ENCODE measurements at places on chromosomes 4 and X.

DNA sequence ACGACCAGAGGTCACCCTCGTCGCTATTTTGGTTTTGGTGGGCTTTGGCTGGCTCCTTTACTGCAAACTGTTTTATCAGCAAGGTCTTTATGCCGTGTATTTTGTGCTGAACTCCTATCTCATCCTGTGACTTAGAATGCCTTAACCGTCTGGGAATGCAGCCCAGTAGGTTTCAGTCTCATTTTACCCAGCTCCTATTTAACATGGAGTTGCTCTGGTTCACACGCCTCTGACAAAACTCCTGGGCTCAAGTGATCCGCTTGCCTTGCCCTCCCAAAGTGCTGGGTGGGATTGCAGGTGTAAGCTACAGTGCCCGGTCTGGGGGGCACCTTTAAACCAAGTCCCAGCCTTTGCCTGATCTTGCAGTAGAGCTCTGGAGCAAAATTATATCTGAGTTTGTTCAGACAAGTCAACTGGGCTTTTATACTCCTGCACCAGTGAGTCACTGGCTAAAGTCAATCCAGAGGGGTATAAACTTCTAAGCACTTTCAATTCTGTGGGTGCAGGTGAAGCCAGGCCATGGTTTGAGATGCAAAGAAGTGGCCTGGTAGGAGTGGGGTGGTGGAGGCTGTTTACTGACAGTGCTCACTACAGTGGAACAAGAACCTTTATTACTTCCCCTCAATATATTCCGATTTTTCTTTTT, 50.2 kb downstream of the MGST2 start:
- DNase-seq: no peak

DNA sequence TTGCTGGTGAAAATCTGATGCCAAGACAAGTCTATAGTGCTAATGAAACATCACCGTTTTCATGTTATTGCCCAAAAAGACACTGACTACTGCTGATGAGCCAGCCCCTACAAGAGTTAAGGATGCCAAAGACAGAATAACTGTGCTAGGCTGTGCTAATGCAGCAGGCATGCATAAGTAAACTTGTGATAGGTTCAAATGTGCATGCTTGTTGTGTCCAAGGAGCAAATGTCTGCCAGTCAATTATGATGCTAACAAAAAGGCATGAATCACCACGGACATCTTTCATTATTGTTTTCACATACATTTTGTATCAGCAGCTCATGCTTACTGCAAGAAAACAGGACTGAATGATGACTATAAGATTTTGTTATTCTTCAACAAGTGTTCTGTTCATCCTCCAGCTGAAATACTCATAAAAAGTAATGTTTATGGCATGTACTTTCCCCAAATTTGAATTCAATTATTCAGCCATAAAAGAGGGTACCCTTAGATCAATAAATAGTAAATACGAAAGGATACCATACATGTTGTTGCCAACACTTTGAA, 306.9 kb upstream of the ARSJ start:
- DNase-seq: no peak

DNA sequence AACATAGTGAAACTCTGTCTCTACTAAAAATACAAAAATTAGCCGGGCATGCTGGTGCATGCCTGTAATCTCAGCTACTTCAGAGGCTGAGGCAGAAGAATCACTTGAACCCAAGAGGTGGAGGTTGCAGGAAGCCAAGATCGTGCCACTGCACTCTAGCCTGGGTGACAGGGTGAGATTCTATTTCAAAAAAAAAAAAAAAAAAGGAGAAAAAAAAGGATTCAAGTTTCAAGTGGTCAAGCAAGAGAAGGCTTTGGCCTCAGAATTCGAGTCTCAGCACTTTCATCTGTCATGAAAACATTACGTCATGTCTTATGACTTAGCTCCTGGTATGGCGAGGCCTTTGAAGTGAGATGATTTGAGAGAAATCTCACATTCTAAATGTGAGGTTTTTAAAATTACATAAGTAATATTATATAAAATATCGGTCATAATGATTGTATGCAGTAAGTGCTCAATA, 21.2 kb upstream of the DHRSX start:
- no peak for DNase-seq

GRCh38 chr4:128335541-128335940, 47.9 kb upstream of the PGRMC2 start:
- DNase-seq: no peak

- no peak for DNase-seq
Measured at GRCh38 chr4:24394041-24394440, 190.3 kb downstream of the DHX15 start.

DNA sequence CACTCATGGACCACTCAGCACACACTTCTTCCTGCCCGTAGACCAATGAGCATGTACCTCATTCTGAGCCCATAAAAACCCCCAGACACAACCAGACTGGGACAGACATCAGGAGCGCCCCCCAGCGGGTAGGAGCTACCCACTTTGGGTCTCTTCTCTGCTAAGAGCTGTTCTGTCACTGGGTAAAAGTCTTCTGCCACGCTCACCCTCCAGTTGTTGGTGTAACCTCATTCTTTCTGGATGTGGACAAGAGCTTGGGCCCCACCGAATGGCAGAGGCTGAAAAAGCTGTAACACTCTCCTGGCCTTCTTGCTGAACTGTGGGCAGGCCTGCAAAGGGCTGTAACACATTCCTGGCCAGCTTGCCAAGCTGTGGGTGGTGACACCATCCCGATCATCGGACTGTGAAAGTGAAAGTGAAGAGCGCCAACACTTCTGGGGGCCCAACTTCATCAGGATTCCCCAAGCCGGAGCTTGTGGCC, 137.6 kb downstream of the TECRL start:
- no peak for DNase-seq

DNA sequence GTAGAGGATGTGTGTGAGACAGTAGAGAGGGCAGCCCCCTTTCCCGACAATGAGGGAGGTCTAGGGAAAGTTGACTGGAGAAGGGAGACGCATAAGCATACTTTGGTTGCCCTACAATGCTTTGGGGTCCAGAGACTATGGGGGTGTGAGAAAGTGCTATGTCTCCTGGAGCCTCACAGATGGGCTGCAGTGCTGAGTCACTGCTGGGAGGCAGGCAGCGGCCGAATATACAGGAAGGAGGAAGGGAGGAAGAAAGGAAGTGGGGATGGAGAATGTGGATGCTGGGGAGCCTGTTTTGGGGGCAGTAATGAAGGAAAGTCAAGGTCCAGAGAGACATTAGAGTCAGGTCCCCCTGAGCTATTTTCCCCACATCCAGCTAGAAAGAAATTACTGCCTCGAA, 12.7 kb downstream of the DRP2 start:
- DNase-seq: no peak

DNA sequence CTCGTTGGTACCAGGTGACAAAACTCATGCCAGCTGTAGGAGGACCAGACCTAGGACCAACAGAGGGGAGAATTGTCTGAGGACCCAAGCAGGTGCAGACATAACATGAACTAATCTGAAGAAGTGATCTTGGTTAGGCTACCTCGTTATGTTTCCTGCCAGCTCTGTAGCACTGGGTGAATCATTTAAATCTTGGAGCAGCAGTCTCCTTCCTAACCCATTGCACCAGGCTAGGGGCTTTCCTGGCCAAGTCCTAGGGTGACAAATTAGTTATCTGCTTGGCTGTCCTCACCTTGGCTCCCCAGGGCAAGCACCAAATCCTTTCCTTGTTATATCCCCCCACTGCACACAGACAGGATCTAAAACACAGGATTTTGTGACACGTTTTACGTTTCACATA, 87.8 kb downstream of the WWC2 start:
- no peak for DNase-seq

DNA sequence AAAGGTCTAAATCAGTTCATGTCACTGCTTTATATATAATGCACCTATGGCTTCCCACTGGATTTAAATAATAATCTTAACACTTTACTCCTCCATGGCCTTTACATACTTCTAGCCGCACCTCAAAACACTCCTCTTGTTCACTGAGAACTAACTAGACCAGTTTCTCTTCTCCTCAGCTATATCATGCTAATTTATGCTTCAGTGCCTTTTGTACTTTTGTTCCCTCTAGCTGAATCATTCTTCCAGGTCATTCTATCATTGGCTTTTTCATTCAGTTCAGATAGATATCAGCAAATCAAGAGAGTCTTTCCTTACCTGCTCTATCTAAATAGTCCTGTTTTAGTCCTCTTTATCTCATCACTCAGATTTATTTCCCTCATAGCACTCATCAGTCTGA, 64.2 kb downstream of the TET2 start:
- DNase-seq: no peak

DNA sequence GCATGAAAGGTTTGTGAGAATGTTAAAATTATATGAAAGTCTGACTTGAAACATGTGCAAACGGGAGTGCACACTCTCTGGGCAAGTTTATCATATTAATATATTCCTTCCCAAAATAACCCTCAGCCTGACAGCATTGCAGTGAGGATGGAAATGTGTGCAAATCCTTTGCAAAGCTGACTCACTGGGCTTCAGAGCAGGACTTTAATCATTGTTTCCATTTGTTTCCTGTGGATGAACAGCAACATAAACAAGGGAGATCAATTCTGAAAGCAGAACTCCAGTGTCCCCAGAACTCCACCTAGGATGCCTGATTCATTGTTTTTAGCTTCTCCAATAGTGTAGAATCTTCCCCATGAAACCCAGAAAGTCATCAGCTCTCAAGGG, 32.9 kb downstream of the SLC2A9 start:
- DNase-seq: no peak
